Fibroblast of skin of right biceps (primary cell): ENCODE measurements at places on chromosomes 7 and 10.
A peak's percentile ranks its signal among the peaks of the same experiment; 100 is the strongest.

GRCh38 chr10:98316170-98316569, 48.2 kb upstream of the LOXL4 start:
- DNase-seq = no peak

DNA sequence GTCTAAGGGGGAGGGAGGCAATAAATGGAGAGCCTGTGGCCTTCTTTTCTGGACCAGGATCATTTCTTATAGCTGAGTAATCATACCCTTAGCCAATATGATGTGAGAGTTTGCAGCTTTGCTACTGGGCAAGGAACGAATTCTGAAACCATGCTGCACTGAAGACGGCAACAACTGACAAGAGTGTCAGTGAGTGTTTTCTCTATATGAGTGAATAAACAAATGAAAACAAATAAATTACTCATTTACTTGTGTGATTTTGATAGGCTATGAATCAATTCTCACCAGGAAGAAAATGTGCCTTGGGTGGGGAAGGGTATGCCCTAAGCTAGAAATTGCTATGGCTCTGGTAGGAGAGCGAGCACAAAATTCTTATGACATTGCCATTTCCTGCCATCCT, 79.4 kb upstream of the LRRN3 start:
- peak; percentile 22 for DNase-seq

GRCh38 chr10:992871-993270, 4.6 kb downstream of the GTPBP4 start:
- DNase-seq = no peak

GRCh38 chr10:94370501-94370900, 7.8 kb upstream of the NOC3L start:
- DNase-seq = no peak

GRCh38 chr10:71323407-71323806, 4.3 kb downstream of the SLC29A3 start:
- peak; percentile 22 for DNase-seq

GRCh38 chr7:17709599-17709998, 230.7 kb downstream of the SNX13 start:
- no peak for DNase-seq

GRCh38 chr7:34675749-34676374, 17.8 kb downstream of the NPSR1 start:
- peak; percentile 19 for DNase-seq

DNA sequence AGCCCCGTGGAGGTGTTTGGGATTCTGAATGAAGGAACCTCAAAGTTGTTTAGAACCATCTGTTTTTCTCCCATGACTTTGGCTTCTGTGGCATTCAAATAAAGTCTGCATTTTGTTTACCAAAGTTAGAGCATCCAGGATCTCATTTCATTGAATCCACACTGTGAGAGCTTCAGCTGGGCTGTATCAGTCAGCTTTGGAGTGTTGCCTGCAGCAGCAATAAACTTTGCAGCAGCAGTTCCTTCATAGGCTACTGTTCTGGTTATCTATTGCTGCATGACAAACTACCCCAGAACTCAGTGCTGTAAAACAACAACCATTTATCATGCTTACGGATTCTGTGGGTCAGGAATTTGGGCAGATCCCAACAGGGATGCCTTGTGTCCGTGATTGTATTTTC, 1575.2 kb upstream of the LRRTM3 start:
- DNase-seq = no peak

- DNase-seq = peak; percentile 69
Measured at GRCh38 chr7:132455378-132455777, 120.9 kb downstream of the PLXNA4 start.

DNA sequence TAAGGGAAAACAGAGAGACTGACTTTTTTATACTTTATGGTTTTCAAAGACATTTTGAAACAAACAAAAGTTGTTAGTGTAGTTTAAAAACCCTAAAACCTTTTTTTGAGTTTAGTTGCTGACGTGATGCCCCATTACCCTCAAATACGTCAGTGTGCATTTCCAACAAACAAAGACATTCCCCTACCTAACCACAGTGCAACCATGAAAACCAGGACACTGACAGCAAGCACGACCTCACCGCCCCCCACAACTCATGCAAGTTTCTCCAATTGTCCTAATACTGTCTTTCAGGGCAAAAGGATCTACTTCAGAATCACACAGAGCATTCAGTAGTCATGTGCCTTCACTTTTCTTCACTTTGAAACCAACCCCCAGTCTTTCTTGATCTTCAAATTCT, 75.0 kb downstream of the WNT2 start:
- DNase-seq = peak; percentile 48

DNA sequence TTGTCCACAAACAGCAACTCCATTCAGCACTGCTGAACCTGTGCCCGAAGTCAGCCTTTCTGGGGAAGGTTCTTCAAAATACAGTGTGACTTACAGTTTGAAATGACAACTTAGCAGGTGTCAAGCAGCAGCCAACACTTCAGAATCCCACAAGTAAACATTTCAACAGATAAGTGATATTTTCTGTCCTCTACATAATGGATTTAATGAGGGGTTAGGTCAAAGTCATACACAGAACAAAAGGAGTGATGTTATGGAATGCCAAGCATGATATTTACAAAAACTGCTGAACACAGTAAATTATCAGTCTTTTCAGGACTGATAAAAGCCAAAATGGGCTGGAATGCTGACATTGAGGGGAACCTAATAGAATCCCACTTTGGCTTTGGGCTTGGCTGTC, 77.6 kb upstream of the JAZF1 start:
- no peak for DNase-seq

GRCh38 chr7:30928254-30928872, 16.7 kb downstream of the AQP1 start:
- no peak for DNase-seq

DNA sequence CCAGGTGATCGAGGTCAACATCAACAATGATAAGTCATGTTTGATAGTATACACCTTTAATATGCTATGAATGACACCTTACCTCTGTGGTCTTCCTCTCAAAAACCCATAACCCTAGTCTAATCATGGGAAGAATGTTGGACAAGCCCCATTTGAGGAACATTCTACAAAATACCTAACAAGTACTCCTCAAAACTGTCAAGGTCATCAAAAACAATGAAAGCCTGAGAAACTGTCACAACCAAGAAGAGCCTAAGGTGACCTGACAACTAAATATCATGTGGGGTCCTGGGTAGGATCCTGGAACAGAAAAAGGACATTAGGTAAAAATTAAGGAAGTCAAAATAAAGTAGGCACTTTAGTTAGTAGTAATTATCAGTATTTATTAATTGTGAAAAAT, 5.9 kb upstream of the NUDCD3 start:
- DNase-seq = no peak

DNA sequence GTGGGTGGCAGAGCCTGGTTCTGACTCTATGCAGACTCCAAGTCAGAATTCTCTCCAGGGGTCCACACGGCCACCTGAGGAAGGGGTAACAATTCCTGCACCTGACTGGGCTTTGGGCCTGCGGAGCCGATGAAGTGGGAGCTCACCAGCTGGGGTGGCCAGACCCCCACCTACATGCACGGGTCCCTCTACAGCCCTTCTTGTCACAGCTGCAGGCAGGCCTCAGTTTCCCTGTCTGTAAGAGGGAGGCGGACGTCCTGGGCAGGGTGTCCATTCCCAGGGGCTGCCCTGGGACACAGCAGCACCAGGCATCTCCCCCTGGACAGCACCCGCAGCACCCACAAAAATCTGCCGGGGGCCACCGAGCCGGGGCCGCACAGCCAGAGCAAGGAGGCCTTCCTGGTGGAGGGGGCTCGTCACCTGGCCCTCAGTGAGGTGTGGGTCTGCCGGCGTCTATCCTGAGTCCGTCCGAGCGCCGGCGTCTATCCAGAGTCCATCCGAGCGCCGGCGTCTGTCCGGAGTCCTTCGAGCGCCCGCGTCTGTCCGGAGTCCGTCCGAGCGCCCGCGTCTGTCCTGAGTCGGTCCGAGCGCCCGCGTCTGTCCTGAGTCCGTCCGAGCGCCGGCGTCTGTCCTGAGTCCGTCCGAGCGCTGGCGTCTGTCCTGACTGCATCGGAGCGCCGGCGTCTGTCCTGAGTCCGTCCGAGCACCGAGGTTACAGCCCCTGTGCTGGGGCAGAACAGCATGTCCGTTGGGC, 65.1 kb downstream of the PDGFA start:
- DNase-seq = no peak

- DNase-seq = no peak
Measured at GRCh38 chr7:50629238-50629901, 64.2 kb upstream of the DDC start.

- peak; percentile 76 for DNase-seq
Measured at GRCh38 chr10:48792687-48793096, 108.0 kb downstream of the WDFY4 start.

DNA sequence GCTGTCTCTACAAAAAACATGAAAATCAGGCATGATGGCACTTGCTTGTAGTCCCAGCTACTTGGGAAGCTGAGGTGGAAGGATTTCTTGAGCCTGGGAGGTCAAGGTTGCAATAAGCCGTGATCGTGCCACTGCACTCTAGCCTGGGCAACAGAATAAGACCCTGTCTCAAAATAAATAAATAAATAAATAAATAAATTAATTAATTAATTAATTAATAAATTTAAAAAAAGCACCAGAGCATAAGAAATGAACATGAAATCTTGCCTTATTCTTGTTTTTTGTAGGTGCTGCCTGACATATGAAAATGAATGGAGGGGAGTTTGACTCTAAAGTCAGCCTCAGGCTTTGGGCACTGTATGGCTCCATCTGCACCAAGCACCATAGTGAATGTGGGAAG, 69.9 kb downstream of the GATA3 start:
- DNase-seq = no peak

DNA sequence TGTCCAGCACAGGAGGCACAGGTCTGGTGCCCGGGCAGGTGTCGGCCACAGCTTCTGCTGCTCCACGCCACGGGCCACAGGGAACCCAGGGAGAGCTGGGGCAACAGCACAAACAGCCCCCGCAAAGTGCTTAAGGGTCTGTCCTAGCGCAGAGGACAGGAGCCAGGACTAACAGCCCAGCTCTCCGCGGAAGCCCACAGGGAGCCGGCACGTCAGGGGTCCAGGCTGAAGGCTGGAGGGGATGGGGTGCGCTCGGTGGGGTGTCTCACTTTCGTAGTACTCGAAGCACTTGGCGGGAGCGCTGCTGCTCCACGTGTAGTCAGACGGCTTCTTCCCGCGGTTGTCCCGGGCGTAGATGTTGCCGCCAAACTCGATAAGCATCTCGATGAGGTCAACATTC, 24.9 kb downstream of the ASB13 start:
- no peak for DNase-seq

DNA sequence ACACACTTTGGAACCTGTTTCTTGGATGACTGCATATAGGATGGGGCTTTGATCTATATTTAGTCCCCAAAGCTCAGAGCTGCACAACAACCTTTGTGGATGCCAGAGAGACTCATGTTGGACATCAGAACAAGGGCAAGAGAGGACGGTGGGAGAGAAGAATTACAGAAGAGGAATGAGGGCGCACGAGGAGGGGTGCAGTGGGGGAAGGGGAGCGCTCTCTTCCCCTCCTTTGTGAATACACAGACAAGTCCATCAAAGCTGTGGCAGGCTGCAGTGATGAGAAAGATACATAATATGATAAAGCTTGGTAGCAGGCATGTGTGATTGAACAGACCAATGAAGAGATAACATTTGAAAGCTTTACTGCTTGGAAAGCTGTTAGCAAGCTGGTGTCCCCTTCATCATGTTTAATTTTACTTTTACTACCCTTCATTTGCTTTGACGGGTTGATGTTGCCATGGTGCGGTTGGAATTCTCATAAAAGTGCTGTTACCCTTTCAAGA, 857.8 kb downstream of the KCNMA1 start:
- no peak for DNase-seq

DNA sequence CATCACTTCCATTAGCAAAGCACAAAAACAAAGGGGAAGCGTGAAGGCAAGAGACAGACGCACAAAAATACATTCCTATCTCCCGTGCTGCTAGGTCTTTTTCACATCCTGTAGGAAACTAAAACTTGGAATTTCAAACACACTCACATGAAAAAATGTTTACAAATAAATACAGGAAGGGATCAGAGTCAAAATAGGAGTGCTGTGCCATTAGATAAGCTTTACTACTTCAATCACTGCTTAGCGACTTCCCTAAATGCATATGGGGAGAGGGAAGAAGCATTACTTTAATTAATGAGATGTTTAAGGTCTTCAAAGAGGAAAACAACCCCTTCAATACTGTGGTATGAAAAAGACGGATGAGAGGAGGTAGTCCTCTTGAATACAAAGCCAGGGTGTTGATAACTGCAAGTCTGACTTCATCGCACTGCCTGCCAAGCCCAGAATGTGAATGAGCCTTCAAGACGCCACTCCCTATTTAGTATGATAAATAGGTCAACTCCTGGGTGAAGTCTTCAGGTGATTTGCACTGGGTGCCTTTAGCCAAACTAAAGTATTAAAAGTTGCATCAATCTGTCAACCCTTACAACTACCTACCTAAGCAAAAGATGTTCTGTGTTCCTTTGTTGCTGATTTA, 13.9 kb downstream of the PARD3 start:
- DNase-seq = no peak
